ENCODE measurements at places on chromosomes 1 and 21. TPM values are rescaled to one million over a fixed set of nuclear protein-coding genes. Genes with fewer than 3 reads are reported as not detected.

DNA sequence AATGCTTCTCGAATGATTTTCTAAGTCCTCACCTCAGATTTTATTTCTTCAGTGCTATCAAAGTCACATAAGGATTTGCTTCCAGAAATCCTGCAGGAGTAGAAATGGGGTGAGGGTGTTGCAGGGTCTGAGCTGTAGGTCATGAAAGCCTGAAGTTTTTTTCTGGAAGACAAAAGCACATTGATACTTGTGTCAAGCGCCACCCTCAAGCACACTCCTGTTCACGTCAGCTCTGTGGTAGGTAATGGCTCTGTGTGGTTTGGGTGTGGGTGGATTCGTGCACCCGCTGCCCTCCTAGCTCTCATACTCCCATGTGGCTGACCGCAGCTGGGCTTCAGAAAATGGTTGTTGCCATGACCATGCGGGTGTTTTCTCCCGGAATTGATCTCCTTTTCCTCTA lies 39.9 kb downstream of the AKNAD1 start:
- no peak for DNase-seq

DNA sequence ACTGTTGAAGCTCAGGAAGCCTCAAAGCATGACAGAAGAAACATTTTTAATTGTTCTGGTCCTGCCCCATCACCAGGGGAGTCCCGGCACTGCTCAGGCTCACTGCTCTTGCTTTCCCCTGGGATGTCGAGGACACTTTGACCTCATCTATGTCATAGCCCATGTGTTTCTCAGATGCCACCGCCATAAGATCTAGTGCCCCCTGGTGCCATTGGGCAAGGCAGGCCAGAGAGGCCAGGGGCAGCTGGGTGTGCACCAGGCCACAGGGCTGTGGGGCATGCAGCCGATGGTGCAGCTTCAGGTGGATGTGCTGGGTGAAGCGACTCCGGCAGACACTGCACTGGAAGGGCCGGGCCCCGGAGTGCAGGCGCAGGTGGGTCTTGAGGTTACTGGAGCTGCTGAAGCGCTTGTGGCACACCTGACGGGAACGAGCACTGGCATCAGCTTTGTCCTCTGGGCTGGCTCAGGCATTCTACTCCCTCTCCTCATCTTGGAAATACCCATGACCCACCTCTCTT lies 7.7 kb upstream of the CRYBG2 start:
- DNase-seq, result no peak

DNA sequence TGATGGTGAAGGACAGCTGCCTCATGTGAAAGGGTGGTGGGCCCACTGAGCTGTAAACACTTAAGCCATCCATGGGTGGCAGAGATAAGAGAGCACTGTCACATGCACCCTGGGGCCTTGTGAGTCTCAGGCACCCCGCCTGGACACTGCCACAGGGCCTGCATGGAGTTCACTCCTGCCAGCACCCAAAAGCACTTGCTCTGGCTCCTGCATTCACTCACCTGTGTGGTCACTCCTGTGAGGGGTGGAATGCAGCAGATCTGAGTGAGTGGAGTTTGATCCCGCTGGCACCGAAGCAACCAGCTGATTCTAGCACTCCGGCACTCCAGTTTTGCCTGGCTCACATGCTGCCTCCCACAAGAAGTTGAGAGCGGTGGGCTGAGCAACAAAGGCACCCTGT lies 1142.1 kb upstream of the PRMT6 start:
- no peak for DNase-seq

DNA sequence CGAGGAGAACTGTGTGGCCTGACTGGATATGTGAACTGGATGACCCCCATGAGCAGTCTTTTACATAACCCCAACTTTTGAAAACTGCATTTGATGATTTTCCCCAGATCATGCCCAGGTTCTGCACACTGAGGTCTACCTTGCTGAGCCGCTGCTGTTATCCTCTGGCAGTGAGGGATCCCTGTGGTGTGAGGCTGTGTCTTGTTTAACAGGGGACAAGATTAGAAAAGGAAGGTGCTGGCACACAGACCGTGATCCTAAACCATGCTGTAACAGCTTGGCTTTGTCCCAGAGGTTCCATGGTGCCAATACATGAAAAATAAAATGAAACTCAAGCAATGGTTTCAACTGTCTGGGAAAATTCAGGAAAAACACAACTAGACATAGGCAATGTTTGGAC lies 134.2 kb downstream of the ZZZ3 start:
- no peak for DNase-seq

DNA sequence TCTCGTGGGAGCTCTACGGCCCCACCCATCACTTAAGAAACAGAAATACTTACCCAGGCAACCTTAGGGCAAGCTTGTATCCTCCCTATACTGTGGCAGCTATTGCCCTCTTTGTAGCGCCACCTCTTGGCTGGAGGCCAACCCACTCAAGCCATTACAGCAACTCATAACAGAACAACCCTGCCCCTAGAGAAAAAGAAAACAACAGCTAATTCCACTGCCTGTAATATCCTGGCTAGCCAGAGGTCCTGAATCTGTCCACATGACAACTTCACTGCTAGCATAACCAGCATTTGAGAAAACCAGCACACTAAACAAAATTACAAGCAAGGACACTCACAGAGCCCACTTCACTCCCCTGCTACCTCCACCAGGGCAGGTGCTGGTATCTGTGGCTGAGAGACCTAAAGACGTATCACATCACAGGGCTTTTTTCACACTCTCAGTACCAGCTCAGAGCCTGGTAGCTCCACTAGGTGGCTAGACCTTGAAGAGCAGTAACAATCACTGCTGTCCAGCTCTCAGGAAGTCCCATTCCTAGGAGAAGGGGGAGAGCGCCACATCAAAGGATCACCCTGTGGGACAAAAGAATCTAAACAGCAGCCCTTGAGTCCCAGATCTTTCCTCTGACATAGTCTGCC lies 14.5 kb upstream of the MX1 start:
- no peak for DNase-seq

DNA sequence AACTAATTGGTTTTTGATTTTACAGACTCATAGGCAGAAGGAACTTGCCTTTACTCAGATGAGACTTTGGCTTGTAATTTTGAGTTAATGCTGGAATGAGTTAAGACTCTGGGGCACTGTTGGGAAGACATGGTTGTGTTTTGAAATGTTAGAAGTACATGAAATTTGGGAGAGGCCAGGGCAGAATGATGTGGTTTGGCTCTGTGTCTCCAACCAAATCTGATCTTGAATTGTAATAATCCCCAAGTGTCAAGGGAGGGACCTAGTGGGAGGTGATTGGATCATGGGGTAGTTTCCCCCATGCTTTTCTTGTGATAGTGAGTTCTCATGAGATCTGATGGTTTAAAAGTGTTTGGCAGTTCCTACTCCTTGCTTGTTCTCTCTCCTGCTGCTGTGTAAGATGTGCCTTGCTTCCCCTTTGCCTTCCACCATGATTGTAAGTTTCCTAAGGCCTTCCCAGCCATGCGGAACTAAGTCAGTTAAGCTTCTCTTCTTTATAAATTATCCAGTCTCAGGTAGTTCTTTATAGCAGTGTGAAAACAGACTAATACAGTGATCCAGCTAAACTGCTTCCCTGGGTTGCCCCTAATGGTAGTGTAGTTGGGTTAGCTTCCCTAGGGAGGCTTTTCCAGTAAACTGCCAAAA lies 10.2 kb downstream of the CPT2 start:
- DNase-seq, result no peak

DNA sequence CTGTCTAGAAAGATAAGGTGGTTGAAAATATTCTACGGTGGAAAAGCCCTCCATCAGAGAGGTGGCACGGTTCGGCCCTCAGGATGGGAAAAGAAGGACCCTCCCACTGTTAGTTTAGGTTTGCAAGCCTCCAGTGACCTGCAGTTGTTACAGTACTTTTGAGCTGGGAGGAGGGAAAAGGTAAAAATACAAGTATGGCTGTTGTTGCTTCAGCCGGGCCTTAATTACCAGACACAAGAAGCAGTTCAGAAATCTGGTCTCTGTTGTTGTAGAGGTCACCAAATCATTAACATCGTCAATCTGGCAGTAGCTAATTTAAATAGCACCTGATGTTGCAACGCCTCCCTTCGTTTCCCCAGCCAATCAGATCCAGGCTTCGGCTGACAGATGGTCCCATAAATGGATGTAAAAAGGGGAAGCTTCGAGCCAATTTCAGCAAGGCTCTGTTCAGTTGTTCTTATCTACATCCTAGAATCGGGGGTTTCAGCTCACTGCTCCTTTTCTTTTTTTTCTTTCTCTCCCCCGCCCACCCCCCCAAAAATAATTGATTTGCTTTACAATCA lies at the start of gene ELAVL4:
Gene ELAVL4 (plus strand): TSS at position 424 of the 563 bp plus-strand sequence. CDS start 270 bp downstream, outside the sequence.
- no peak for DNase-seq

DNA sequence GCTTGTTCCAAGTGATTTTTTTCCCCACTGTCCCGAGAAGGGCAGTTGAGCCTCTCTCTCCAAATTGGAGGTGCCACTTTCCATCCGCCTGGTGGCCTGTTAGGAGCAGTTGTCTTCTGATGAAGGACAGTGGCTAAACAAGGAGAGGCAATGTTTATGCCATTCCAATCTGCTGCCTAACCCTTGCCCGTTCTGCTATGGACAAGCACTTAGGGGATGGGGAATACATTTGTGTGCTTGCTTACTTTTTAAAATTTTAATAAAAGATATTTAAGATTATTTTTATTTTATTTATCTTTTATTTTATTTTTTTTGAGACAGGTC lies 12.0 kb downstream of the COQ8A start:
- no peak for DNase-seq

GRCh38 chr1:244211559-244211944 lies 160.5 kb downstream of the ZBTB18 start:
- DNase-seq, result no peak

GRCh38 chr1:157000686-157001085 lies 44.9 kb downstream of the ARHGEF11 start:
- no peak for DNase-seq

GRCh38 chr21:42263591-42264131 lies 44.7 kb downstream of the ABCG1 start:
- no peak for DNase-seq

GRCh38 chr1:107196973-107197562 lies 56.2 kb downstream of the NTNG1 start:
- no peak for DNase-seq

- no peak for DNase-seq
These were observed 105.4 kb downstream of the MAP3K21 start for GRCh38 chr1:233432916-233433315.

Gene TTC39A
- total RNA-seq, result 8.3 TPM

Gene CD1B
- not detected for total RNA-seq

Gene UBXN11
- total RNA-seq, result 23.7 TPM

Gene ASAP3
- total RNA-seq, result 17.9 TPM

Gene KCNA2
- total RNA-seq, result 1.1 TPM

Gene KISS1
- total RNA-seq, result not detected

Gene CENPS
- 40.8 TPM for total RNA-seq

Gene MTX1
- 53.6 TPM for total RNA-seq

Gene CYP4A11
- not detected for total RNA-seq

Gene ANGPTL3
- total RNA-seq, result not detected

Gene UBASH3A
- 0.33 TPM for total RNA-seq

Gene SLC6A9
- 9.2 TPM for total RNA-seq

Gene CYP4B1
- total RNA-seq, result not detected

Gene OR6N1
- not detected for total RNA-seq

Gene CYP4Z1
- not detected for total RNA-seq

Measured in Panc1 (cell line).